COR-L47 (cell line): ENCODE measurements at places on chromosomes 7 and 10.

- DNase-seq, result no peak
These were observed 510.6 kb downstream of the HTR7 start for GRCh38 chr10:90347239-90347638.

GRCh38 chr10:52779541-52780390, 7.2 kb upstream of the MBL2 start:
- DNase-seq, result no peak

GRCh38 chr10:120421250-120421649, 35.8 kb upstream of the PLPP4 start:
- no peak for DNase-seq

GRCh38 chr10:99698504-99699080, 33.3 kb downstream of the COX15 start:
- DNase-seq, result no peak

GRCh38 chr10:132384618-132385388, 12.2 kb upstream of the PWWP2B start:
- DNase-seq, result no peak

DNA sequence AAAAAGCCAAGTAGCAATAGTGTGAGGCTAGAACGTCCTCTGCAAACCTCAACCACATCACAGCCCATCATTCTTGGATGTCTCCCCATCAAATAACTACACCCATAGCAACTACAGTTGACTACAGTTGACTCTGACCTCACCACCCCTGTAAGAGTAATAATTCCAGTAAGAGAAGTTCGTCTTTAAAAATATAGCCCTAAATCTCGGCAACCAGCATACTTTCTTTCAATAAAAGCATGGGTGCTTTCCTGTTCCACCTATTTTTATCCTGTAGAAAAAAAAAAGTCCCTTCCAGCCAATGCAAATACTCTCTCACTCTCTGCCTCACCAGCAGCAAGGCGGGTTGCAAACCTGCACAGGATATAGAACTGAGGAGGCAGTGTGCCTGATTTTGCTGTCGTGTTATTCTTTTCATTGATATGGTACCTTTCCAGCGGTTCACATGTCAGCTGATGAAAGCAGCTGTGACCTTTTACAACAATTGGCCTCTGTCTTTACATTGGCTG, 187.5 kb upstream of the NFE2L3 start:
- DNase-seq, result no peak

DNA sequence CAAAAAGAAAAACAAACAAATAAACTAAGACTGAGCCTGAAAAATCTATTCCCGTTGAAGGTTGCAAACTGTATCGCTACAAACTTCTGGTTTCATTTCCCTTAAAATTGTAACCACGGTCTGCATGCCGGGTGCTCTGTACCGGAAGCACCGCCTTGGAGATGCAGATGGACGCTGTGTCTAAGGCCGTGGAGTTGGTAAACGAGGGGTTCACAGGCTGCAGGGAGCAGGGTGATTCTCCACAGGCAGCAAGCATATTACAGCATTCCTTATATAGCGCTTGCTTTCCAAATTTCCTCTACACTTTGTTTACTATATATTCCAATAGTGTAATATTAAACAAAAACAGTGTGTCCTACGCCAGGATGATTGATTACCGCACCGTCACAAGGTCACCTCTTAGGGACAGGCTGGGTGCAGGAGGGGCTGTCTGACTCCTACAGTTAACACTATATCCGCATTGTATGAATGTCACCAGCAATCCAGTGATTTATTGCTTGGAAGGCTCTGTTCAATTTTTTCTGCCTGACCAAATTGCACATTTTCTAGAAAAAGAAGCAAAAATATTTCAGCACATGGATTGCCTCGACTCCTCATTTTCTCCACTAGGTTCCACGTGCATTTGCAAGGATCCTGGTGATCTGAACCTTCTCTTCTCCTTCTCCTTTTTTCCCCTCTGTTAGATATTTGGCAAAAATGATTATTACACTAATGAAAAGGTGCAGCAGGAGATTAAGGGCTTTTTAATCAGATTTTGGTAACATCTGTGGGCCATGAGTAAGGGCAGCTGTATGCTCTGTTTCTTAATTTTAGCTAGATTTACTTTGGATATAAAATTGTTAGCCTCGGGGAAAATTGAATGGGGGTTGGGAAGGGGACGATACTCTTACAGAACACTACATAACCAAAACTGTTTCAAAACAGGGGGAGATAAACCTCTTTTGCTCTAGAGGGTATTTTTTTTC, 325.8 kb upstream of the MGMT start:
- DNase-seq, result no peak

DNA sequence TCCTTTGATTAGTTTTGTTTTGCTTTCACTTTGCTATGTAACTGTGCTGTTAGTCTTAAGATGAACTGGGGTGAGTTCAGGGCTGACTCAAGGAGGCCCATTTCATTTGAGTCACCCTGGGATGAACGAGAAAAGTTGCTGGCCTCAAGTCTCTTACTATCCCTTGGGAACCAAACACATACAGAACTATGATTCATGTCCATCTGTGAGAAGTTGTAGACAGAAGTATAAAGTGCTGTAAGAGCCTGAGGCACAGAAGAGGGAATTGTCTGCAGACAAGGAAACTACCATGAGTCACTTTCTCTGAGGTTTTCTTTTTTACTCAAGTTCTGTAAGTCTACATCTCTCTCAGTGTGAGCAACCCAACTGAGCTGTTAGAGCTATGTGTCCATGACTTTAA, 179.8 kb upstream of the CSTF2T start:
- no peak for DNase-seq
